ENCODE measurements at places on chromosomes 5 and 9.

- no peak for DNase-seq
Measured at GRCh38 chr9:69322256-69322655, 2.8 kb upstream of the ENTREP1 start.

- no peak for DNase-seq
Measured at GRCh38 chr5:170746075-170746960, 37.2 kb upstream of the GABRP start.

DNA sequence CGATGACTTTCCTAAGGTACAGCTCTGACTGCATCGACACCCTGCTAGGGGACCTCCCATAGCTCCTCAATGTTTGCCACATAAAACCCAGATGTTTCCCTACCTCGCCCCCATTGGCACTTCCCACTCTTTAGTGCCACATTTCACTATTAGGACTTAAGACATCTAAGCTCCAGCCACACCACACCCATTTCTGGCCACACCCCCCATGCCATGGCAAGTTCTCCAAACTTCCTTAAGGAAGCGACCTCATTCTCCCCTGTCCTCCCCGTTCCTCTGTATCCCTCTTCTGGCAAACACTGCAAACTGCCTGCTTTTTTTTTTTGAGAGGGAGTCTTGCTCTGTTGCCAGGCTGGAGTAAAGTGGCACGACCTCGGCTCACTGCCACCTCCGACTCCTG lies 62.9 kb downstream of the USP20 start:
- DNase-seq = no peak

DNA sequence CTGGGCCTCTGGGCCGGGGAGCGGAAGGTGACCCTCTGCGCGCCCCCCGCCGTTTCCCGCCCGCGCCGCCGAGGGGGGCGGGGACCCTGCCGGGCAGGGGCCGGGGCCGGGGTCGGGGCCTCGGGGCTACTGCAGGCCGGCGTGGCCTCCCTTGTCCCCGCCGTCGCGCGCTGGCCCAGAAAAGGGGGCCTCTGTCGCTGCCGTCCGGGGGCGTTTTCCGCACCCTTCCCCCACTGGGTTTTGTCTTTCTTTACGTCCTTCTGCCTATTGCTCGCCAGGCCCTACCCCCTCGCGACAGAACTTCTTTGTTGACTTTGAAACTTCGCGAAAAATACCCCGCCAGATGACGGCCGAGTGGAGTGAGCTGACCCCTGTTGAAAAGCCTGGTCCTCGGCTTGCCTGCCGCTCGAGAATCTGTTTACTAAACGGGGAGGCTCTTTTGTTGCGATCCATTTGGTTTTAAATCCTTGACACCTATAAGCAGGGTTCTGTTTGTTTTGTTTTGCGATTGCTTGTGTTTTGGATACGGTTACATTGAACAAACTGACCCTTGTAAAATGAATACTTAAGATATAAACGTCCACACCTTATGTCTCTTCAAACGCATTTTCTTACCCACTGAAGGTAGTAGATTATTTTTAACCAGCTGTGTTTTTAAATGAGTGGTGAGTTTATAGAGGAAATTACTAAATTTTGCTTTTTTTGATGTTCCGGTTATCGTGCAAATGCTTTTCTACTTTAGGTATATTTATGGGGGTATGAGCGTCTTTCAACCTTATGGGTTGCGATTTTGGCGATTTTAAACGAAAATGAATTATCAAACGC lies 765 bp downstream of the MARCHF6 start:
- peak; percentile 59 for DNase-seq

- no peak for DNase-seq
Measured at GRCh38 chr5:150377964-150378694, 20.6 kb downstream of the TCOF1 start.

DNA sequence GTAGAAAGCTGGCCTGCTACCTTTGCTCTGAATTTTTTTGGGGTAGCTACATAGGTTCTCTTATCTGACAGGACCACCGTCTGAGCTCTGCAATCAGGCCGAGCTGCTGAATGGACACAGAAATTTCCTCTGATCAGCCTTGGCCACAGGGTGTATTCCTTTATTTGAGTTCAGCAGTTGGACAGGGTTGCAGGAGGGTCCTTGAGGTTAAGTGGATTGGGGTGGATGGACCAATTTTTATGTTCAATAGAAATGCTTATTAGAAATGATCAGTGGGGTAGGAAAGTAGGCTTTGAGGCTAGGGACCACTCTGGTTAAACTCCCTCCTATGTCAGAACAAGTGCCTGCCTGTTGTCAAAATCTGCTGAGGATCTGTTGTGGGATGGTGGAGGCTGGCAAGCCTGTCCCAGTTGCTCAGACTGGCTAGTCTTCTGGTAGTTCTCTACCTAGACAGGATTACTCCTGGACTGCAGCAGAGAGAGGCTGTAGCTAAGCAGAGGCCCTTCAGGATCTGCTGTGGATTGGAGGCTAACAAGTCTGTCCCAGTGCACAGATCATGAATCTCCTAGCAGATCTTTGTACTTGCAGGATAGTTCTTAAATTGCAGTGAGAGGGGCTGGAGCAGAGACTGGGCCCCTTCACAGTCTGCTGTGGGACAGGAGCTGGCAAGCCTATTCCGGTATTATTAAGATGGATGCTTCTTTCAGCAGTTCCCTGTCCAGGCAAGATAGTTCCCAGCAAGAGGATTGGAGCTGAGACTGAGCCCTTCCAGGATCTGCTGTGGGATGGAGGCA lies 18.0 kb downstream of the XRCC4 start:
- DNase-seq = no peak

DNA sequence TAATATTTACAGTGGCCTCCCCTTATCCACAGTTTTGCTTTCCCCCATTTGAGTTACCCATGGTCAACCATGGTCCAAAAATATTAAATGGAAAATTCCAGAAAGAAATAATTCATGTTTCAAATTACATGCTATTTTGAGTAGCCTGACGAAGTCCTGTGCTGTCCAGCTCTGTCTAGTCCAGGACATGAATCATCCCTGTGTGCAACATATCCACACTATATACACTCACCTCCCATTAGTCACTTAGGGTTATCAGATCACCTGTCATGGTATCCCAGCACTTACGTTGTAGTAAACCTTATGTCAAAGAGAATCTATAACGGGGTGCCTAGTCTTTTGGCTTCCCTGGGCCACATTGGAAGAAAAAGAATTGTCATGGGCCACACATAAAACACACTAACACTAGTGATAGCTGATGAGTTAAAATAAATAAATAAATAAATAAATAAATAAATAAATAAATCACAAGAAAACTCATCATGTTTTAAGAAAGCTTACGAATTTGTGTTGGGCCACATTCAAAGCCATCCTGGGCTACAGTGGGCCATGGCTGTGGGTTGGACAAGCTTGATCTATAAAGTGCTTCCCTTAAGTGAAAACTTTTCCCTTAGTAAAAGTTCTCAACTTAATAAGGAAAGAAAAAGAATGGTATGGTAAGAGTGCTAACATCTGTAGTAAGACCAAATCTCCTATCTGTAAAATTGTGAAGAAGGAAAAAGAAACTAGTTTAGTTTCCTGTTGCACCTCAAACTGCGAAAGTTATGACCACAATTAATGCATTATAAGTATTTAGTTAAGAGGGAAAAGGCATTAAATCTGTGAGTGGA lies 15.9 kb upstream of the OMD start:
- DNase-seq = no peak

DNA sequence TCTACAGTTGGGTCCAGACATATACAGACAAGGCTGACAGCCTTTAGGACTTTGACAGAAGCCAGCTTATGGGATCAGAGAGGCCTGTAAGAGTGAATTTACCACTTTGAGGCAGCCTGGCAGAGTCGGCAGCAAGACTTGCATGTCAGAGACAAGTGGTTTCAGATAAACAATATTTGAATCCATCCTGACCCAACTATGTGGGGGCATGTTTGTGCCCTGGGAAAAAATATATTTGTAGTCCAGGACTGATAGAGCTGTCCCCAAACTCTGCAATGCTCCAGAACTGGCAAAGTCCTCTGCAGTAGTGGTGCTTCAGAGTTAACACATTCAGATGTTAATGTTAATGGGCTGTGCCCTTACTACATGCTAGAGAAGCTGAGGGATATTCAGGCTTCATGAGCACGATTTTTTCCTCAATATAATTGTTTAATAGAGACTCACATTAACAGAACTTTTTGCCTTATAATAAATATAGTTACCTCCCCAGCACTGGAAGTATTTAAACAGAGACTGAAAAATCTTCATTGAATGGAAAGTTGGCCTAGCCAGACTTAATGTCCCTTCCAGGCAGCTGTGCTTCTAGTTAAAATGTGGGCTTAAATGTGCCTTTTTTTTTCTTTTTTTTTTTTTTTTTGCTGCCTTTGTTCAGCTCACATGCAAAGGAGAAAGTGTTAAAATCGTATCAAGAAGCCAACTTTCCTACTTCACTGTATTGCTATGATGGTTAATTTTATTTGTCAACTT lies 42.9 kb downstream of the FEM1C start:
- DNase-seq = no peak

DNA sequence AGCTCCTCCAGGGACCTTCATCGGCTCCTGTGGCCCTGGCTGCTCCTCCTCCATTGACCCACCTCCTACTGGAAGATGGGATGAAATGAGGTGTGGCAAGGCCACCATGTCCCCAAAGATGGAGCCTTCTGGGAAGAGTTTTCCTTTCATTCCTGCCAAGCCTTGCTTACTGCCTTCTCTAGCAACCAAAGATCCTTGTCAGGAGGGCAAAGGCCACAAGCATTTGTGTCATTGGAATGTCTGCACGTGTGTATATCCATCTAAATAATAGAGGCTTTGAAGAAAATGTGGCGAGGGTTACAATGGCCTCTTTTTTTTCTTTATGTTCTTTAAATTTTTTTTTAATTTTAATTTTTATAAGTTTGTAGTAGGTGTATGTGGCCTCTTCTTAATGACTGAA lies 313.6 kb downstream of the ARHGEF28 start:
- no peak for DNase-seq

DNA sequence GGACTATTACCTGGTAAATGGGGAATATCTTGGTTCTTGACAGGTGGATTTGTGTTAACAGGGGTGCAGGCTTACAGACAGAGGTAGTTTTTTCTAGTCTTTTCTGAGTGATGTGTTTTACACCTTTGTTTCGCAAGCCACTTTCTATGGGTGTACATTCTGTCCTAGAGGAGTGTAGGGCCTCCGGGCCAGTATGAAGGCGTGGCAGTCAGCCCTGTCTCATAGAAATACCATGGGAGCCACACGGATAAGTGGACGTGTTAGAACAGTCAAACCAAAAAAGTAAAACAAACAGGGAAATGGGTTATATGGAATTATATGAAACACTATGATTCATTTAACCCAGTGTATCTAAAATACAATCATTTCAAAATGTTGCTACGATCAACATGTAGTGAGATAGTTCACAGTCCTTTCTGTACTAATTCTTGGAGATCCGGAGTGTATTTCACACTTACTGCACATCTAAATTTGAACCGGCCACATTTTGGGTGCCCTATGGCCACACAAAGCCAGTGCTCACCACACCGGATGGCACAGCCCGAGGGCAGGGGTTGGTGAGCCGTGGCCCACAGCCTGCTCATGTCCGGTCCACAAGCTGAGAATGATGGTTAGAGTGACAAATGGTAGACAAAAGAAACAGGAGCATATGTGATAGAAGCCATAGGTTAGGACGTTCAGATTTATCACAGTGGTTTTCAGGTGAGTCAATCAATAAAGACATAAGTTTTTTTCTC lies 80.1 kb upstream of the IRX4 start:
- no peak for DNase-seq

- DNase-seq = no peak
Measured at GRCh38 chr5:127373858-127374491, 83.4 kb downstream of the MEGF10 start.

DNA sequence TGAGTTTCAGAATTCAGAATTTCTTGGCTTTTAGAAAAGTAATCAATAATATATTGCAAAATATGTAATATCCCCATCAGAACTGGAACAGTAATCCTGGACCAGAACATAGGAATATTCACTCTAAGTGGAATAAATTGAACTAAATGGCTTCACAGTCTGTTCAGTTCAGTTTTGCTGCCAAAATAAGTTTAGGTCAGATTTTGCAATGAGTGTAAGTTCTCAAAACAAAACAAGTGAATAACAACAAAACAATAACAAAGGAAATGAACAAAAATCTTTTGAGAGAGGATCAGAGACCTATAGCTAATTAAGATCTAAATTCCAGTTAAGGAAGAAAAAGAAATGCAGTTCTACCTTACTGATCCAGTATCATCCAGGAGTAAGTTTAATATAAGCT lies 9.3 kb downstream of the PTGER4 start:
- no peak for DNase-seq

GRCh38 chr5:83048277-83048676 lies 28.9 kb downstream of the TMEM167A start:
- DNase-seq = no peak

- DNase-seq = no peak
Measured at GRCh38 chr5:108590799-108591198, 156.9 kb upstream of the FER start.

GRCh38 chr9:94148419-94148818 lies 64.2 kb downstream of the PTPDC1 start:
- DNase-seq = no peak

DNA sequence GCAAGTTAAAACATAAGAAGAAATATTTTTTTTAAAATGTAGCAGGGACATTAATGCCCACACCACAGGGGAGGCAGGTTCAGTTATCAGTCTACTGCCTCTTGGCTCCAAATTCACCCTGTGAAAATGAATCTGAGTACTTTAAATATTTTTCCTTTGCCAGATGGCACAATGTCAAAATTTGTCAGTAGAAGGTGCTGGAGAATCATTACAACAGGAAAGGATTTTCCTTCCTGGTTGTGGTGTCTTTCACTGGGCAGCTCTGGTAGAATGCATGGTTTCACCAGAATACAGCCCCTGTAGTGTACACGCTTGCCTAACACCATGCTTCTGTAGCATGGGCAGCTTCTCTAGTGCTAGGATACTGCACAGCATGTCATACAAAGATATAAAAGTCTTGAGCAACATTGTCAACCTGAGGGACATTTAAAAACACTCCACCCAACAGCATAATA lies 9.7 kb upstream of the SREK1 start:
- no peak for DNase-seq

GRCh38 chr5:4837489-4838058 lies 302.6 kb upstream of the ADAMTS16 start:
- no peak for DNase-seq

Measured in stimulated activated naive CD8-positive, alpha-beta T cell treated with anti-CD3 and anti-CD28 coated beads, Interleukin-15, Interleukin-2, amounts not matched to agents 100 U/mL and 50 U/mL, for 24 hours (primary cell).